ENCODE measurements at places on chromosomes 11 and 22. TPM values are rescaled to one million over a fixed set of nuclear protein-coding genes. Genes with fewer than 3 reads are reported as not detected.

Gene GLYATL1
- total RNA-seq: 25.3 TPM

Gene HYOU1
- 196 TPM for total RNA-seq

Gene MS4A6E
- total RNA-seq: not detected

Gene APOBEC3B
- 10.1 TPM for total RNA-seq

- no peak overlapping the region for H3K4me3 ChIP-seq
- DNase-seq: no peak
- peaks cover 16% of the 10 kb centered on the region for H3K27me3 ChIP-seq
- no peaks in the 10 kb centered on the region for H3K4me1 ChIP-seq
- H3K36me3 ChIP-seq: no peaks in the 10 kb centered on the region
These were observed 18.4 kb downstream of the KCNQ1 start for GRCh38 chr11:2462986-2463765.

DNA sequence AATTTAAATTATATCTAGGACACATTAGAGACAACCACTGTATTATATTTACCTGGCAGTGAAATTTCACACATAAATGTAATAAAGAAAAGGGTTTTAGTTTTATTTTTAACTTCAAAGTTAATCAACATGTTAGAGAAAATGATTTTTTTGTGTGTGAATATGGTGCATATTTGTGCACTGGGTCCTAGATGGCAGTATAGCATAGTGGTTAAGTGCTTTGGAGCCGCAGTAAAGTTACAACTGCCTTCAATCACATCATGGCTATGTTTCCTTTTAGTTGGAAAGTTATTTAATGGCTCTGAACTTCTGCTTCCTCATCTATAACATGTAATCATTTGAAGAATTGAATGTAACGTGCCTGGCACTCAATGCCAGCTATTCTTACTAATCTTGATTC is 108.9 kb upstream of the DDI1 start:
- no peaks in the 10 kb centered on the region for H3K36me3 ChIP-seq
- DNase-seq: no peak
- peaks cover 33% of the 10 kb centered on the region for H3K4me1 ChIP-seq
- H3K27ac ChIP-seq: no peak overlapping the region
- H3K27me3 ChIP-seq: peaks cover 2% of the 10 kb centered on the region

GRCh38 chr11:128472128-128473089 is 114.9 kb downstream of the ETS1 start:
- H3K4me1 ChIP-seq: peaks cover 30% of the 10 kb centered on the region
- H3K4me3 ChIP-seq: no peak overlapping the region
- no peak overlapping the region for H3K27ac ChIP-seq
- no peaks in the 10 kb centered on the region for H3K36me3 ChIP-seq

GRCh38 chr11:85643191-85643614 is 4.6 kb upstream of the TMEM126A start:
- H3K4me3 ChIP-seq: no peak overlapping the region
- H3K4me1 ChIP-seq: peaks cover 9% of the 10 kb centered on the region
- H3K27ac ChIP-seq: no peak overlapping the region
- H3K27me3 ChIP-seq: peaks cover 14% of the 10 kb centered on the region

DNA sequence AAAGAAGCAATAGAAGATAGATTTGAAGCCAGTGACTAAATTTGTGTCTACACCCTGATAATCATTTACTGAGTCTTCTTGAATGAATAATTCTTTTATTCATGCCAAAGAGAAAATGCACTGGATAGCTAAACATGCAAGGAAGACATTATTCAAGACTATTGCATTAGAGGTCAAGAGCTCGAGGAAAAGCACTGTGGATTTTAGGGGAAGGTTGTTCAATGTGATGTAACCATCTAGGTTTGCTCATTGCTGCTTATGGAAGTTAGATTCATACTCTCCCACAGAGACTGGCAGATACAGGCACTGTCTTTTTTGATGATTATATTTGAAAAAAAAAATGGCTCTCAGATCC is 682.1 kb downstream of the KCNA4 start:
- no peak for DNase-seq
- H3K27me3 ChIP-seq: peaks cover 9% of the 10 kb centered on the region
- no peak overlapping the region for H3K27ac ChIP-seq
- H3K4me1 ChIP-seq: peaks cover 30% of the 10 kb centered on the region
- H3K36me3 ChIP-seq: no peaks in the 10 kb centered on the region
- no peak overlapping the region for H3K4me3 ChIP-seq

GRCh38 chr11:97703851-97704250 is 1314.0 kb downstream of the JRKL start:
- no peaks in the 10 kb centered on the region for H3K36me3 ChIP-seq
- H3K4me1 ChIP-seq: peaks cover 19% of the 10 kb centered on the region
- H3K4me3 ChIP-seq: no peak overlapping the region
- H3K27me3 ChIP-seq: no peaks in the 10 kb centered on the region
- no peak overlapping the region for H3K27ac ChIP-seq

DNA sequence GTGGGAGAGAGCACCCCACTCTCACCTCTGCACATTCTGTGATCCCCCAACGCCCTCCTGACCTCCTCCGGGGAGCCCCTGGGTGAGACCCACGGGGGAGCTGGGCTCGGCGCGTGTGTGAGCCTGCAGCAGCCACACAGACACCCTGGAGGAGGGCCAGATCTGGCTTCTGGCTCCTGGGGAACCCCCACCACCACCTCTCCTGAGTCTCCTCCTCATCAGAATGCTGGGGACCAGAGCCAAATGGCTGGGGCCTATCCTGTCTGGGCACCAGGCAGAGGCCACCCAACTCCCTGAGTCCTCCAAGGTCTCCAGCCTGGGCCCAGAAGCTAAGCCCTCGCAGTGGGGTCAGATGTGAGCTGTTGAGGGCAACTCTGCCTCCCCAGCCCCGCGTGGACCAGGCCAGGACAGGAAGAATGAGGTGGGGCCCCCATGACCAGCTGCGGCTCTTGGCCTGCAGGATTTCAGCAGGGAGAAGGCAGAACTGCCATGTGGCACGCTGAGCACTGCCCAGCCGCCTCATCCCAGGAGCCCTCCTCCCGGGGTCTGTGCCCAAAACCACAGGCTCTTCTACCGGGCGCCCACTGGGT is 5.5 kb upstream of the PIM3 start:
- no peaks in the 10 kb centered on the region for H3K36me3 ChIP-seq
- no peak overlapping the region for H3K4me3 ChIP-seq
- H3K27ac ChIP-seq: no peak overlapping the region

- peak overlapping the region; percentile 57 for H3K27ac ChIP-seq
- H3K4me1 ChIP-seq: peaks cover 7% of the 10 kb centered on the region
- no peak for DNase-seq
- no peak overlapping the region for H3K4me3 ChIP-seq
- no peaks in the 10 kb centered on the region for H3K27me3 ChIP-seq
These were observed 89.3 kb downstream of the NAT10 start for GRCh38 chr11:34194576-34195335.

DNA sequence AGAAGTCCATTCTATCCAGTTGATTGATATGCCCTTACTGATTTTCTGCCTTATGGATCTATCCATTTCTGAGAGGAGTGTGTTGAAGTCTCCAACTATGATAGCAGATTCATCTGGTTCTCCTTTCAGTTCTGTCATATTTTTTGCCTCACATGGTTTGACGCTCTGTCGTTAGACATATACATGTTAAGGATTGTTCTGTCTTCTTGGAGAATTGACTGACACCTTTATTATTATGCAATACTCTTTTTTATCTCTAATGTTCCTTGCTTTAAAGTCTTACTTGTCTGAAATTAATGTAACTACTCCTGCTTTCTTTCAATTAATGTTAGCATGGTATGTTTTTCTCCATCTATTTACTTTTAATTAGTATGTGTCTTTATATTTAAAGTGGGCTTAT is 12.1 kb upstream of the ARHGAP20 start:
- no peaks in the 10 kb centered on the region for H3K36me3 ChIP-seq
- H3K27ac ChIP-seq: no peak overlapping the region
- no peak overlapping the region for H3K4me3 ChIP-seq
- no peak for DNase-seq

DNA sequence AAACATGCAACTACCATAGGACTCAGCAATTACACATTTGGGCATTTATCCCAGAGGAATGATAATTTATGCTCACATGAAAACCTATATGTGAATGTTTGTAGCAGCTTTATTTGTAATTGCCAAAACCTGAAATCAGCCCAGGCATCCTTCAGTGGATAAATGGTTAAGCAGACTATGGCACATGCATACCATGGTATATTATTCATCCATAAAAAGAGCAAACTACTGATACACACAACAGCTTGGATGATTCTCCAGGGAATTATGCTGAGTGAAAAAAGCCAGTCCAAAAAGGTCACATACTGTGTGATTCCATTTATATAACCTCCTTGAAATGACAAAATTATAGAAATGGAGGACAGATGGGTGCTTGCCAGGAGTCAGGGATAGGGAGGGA is 86.7 kb downstream of the ALX4 start:
- no peak overlapping the region for H3K27ac ChIP-seq
- DNase-seq: no peak
- no peak overlapping the region for H3K4me3 ChIP-seq
- no peaks in the 10 kb centered on the region for H3K27me3 ChIP-seq
- H3K36me3 ChIP-seq: peaks cover 1% of the 10 kb centered on the region
- peaks cover 4% of the 10 kb centered on the region for H3K4me1 ChIP-seq

- H3K36me3 ChIP-seq: no peaks in the 10 kb centered on the region
- H3K4me1 ChIP-seq: peaks cover 12% of the 10 kb centered on the region
- H3K27me3 ChIP-seq: peaks cover 6% of the 10 kb centered on the region
- DNase-seq: no peak
These were observed 18.5 kb downstream of the ENDOD1 start for GRCh38 chr11:95108159-95108611.

GRCh38 chr22:29049655-29050263 is 11.9 kb downstream of the C22orf31 start:
- peaks cover under 1% of the 10 kb centered on the region for H3K4me1 ChIP-seq
- H3K27me3 ChIP-seq: peaks cover 5% of the 10 kb centered on the region
- H3K36me3 ChIP-seq: peaks cover 6% of the 10 kb centered on the region
- no peak for DNase-seq
- no peak overlapping the region for H3K27ac ChIP-seq

GRCh38 chr22:37256075-37256726 is 12.1 kb upstream of the RAC2 start:
- peaks cover 30% of the 10 kb centered on the region for H3K27me3 ChIP-seq
- no peaks in the 10 kb centered on the region for H3K36me3 ChIP-seq
- no peak overlapping the region for H3K4me3 ChIP-seq
- H3K4me1 ChIP-seq: peaks cover 20% of the 10 kb centered on the region
- no peak overlapping the region for H3K27ac ChIP-seq

Measured in progenitor cell of endocrine pancreas (in vitro differentiated cells).